ENCODE measurements at places on chromosomes 11 and 22. TPM values are rescaled to one million over a fixed set of nuclear protein-coding genes. Genes with fewer than 3 reads are reported as not detected.

DNA sequence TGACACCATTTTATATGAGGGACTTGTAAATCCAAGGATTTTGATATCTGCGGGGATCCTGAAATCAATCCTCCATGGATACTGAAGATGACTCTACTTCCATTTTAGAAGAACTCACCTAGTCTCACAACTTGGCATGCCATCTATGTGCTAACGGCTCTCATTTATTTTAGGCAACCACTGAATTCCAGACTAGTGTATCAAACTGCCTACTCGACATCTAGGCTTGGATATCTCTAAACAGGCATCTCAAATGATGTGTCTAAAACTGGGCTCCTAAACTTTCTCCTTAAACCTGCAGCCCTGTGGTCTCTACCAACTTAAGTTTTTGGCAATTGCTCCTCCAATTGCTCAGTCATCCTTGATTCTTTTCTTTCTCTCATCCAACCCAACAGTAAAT is 31.2 kb upstream of the CLNS1A start:
- no peak for DNase-seq

ROBO4 gene
- polyA plus RNA-seq: 30.9 TPM

ACTN3 gene
- 28.1 TPM for polyA plus RNA-seq

GRCh38 chr11:76579056-76579751 is 91.3 kb downstream of the LRRC32 start:
- DNase-seq: peak; percentile 68

GRCh38 chr22:28142361-28142961 is 223.4 kb upstream of the PITPNB start:
- peak; percentile 87 for DNase-seq

C22orf31 gene
- polyA plus RNA-seq: 2.2 TPM

DDTL gene
- 4.4 TPM for polyA plus RNA-seq

RIC3 gene
- polyA plus RNA-seq: 1.6 TPM

DNA sequence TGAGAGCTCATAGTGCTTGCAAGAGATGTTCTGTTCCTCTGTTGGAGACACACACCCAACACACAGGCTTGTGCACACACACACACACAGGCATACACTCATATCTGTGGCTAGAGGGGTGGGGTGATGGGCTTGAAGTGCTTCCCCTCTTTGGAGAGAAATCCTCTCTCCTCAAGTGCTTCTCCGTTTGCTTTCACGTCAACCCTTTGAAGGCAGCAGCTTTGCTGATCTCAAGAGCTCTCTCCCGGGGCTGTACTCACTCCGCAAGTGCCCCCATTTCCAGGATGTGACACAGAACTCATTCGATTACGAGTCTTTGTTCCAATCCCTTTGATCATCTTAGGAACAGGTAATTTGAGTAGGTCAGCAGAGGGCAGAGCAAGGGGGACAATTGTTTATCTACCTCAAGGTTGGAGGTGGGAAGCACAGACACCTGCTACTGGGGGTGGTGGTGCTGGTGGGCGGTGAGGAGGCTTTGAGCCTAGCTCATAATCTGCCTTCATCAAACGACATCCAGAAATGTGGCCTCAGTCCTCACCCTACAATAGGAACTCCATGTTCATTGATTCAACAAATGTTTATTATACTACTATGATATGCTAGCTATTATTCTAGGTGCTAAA is 529.8 kb upstream of the CADM1 start:
- DNase-seq: no peak

DNA sequence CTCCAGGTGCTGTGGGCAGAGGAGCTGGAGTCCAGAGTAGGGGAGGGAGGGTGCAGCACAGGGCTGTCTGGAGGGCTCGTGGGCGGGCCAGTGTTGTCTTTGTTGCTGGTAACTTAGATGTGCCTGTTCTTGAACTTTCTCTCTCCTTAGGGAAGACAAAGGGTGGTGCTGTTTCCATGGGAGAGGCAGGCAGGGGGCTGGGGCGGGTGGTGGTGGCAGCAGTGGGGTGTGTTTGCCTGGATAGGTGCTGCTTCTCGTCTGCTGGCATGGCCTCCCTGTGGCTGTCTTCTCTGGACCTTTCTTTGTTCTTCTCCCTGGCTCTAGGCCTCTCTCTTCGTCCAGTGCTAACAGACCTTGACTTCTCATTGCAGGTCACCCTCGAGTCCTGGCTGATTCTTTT is 8.5 kb downstream of the SIDT2 start:
- no peak for DNase-seq

DNA sequence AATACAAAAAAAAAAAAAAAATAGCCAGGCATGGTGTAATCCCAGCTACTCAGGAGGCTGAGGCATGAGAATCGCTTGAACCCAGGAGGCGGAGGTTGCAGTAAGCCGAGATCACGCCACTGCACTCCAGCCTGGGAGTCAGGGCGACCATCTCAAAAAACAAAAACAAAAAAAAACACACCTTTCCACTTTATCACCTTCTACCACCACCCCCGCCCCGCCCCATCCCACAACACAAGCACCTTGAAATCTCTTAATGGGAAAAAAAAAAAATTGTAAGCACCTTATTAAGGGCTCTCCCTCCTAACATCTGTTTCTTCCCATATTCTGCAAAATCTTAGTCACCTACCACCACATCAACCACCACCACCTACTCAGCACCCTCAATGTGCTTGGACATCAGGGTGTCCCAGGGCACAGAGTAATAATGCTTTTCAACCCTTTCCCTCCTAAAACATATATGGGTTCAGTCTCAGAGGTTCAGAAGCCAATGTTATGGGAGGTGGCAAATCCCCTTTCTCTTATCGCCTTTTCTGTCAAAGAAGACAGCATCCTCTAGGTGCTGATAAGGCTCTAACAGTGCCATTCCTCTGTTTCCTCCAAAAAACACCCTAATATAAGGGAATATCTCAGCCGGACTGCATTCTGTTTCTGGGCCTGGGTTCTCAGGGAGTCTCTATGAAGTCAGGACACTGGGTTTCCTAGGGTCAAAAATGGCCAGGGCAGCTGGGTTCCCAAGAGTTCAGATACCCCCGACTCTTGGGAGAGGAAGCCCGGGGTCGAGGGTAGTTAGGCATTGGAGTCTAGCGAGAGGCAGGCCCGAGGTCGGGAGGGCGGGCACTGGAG is 718 bp downstream of the INTS5 start:
- no peak for DNase-seq
